ENCODE measurements at places on chromosomes 1 and 21.
A peak's percentile ranks its signal among the peaks of the same experiment; 100 is the strongest.

DNA sequence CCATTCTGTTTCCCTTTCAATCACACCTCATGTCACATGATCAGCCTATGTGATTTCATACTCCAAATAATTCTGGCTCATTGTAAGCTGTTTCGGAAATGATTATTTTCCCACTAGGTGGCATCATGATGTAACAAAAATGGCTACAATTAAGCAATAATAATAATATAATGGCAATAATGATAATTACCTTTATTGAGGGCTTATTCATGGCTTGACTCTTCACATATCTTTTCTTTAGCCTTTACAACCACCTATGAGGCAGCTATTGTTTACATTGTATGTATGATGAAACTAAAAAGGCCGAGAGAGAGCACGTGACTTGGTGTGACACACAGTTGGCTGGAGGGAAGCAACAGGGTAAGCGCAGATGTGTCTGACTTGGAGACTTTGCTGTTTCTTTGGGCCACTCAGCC lies 12.5 kb upstream of the KPRP start:
- DNase-seq, result peak; percentile 18

- DNase-seq, result no peak
Observed at GRCh38 chr21:37835481-37835880, 80.8 kb downstream of the KCNJ6 start.

DNA sequence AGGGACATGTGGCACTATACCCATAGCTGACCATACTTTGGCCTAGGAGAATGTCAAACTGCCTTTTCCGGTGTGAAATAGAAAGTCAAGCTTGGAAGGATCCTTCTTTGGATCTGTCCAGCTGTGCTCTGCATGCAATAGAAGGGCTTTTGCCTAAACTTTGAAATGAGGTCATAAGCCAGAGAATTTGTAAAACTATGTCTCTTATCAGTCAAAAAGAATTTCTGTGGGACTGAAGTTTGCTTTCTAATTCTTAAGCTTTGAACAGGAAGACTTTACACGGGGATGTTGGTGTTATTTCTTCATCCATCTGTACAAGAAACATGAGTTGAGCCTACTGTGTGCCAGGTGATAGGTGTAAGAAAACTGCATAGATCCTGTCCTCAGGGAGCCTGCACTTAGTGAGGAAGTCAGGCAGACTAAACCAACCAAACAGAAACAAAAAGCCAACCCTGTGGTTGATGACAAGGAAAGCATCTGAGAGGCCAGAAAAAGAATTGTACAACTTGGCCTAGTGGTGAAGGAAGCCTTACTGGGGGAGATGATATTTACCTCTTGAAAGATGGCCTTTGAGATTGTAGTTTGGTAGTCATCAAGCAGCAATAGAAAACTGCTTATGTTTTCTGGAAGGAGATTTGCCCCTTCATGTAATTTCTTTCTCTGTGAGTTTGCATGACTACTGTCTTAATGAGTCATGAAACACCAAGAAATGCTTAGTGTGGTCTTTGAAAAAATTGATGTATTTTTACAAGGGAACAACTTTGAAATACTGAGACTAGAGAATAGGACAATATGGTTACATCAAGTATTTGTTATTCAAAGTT lies 24.8 kb downstream of the TGFB2 start:
- no peak for DNase-seq

- DNase-seq, result no peak
Observed at GRCh38 chr21:41769933-41770332, 3.1 kb upstream of the RIPK4 start.

GRCh38 chr1:54701996-54702395 lies 13.7 kb upstream of the TTC4 start:
- DNase-seq, result no peak

GRCh38 chr21:42513151-42513984 lies at the start of gene SLC37A1:
SLC37A1 (plus strand) TSS chr21:42513852; CDS start chr21:42518455, 4,603 bp downstream.
- DNase-seq, result peak; percentile 42

DNA sequence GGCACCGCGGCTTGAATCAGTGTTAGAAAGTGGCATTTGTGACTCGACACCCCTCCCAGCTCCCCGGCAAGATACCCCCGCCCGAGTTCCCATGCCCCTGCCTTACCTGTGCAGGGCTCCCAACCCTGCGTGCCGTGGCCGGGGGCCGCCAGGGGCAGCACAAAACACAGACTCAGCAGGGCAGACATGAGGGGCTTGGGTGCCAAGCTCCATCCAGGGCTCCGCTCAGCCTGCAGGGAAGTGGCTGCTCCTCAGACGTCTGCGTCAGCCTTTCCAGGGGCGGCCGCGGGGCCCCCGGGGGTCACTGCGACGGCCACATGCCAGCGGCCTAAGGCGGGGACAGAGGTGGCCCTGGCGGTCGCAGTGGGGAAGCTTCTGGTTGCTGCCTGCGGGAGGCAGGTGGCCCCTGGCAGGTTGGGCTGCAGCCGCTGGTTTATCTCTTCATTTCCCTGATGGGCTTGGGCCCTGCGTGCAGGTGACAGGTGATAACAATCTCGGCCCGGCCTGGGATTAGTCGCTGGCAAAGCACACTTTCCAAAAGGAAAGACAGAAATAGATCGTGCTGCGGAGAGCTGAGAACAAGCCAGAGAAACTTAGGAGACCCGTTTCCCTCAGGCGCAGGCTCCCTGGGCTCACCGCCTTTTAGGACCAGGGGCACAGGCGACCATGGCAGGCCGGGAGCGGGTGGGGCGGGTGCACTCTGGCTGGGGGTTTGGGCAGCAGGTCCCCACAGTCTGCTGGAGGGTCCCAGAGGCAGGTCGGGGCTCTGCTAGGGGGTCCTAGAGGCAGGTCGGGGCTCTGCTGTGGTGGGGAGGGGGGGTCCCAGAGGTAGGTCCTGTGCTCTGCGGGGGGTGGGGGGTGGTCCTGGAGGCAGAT lies at the start of gene TSPEAR:
Gene TSPEAR, minus strand, starts transcription at position 246 of the 876 bp plus-strand sequence. Its CDS starts 58 bp downstream, at position 188.
- no peak for DNase-seq

GRCh38 chr1:2966449-2967328 lies 54.6 kb upstream of the ACTRT2 start:
- no peak for DNase-seq

- no peak for DNase-seq
Observed at GRCh38 chr1:245409341-245410195, 254.8 kb downstream of the KIF26B start.

- peak; percentile 57 for DNase-seq
Observed at GRCh38 chr1:30731806-30732276, 8.5 kb upstream of the MATN1 start.

GRCh38 chr1:44640200-44640853 lies 34.0 kb downstream of the TMEM53 start:
- DNase-seq, result no peak

- no peak for DNase-seq
Observed at GRCh38 chr1:21522525-21523038, 13.4 kb downstream of the ALPL start.

- no peak for DNase-seq
Observed at GRCh38 chr1:178921499-178921898, 50.6 kb upstream of the ANGPTL1 start.

GRCh38 chr1:50328552-50328951 lies 94.7 kb downstream of the DMRTA2 start:
- no peak for DNase-seq

- DNase-seq, result peak; percentile 2
Observed at GRCh38 chr1:166432655-166433054, 265.9 kb upstream of the FAM78B start.

DNA sequence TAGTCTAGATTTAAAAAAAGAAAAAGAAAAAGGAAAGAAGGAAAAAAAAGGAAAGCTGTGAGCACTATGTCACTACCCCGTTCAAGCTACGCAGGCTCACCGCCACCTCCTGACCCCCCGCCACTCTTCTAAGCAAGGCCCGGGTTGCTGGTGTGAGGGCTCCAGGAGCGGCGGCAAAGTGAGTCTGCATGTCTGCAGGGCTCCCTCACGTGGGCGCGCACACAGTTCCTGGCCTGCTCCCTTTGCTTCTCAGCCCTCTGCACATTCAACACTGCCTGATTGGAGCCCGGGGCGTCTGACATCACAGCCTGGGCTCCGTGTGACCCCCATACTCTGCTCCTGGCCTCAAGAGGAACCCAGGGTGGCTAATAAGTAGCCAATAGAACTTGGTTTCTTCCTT lies 81.4 kb upstream of the TLR5 start:
- no peak for DNase-seq

DNA sequence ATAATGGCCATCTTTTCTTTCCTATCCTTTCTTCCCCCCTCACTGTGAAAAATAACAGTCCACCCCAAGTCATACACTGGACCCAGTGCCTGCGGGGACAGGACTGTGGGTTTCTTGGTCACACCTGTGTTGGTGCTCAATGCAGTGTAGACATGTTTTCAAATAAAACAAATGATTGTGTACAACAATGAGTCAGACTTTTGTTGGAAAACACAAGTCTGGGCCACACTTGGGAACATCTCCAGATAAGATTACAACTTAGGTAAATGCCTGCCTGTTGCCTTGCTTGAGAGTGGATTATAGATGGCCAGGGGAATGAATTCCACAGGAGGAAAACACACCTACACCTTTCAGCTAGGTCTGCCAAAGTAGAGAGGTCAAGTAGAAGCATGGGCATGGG lies 34.1 kb downstream of the PDPN start:
- DNase-seq, result no peak

DNA sequence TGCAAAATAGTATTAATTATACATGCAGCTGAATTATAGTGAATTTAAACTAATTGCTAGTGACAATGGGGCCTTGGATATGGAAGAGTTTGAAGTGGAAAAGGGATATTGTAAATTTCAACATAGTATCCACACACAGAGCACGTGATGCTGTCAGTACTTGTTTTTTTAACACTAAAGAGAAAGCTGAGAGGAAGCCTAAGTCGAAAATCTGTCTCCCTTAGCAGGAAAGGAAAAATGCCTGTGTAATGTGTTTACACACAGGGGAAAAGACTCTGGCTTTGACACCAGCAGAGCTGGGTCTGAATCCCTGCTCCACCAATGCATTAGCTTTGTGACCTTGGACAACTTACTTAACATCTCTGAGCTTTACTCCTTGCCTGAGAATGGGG lies 42.6 kb downstream of the PCSK9 start:
- no peak for DNase-seq

- no peak for DNase-seq
Observed at GRCh38 chr1:221161571-221162041, 282.4 kb downstream of the HLX start.

DNA sequence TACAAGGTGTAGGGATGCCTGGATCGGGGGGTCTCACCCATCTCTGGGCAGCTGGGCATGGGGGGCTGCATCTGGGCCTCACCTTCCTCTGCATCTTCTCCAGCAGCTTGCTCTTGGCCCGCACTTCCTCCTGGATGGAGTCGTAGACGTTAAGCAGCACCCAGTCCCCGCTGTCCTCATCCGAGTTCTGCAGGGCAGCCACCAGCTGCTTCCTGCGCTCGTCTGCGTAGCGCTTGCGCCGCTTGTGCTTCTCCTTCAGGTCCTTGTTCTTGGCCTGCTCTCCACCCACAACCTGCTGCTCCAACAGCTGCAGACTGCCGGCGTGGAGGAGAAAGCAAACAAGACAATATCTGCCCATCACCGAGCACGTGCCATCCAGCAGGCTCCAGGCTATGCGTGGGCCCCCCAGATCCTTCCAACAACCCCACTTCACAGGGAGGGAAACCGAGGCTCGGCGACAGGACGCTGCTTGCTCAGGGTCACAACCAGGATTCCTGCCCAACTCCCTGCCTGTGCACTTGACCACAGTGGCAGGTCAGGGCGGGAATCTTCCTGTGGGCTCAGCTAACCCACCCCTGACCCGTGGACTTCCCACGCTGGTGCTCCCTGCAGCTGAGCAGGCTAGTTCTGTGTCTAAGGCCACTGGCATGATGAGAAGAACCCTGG lies 21.5 kb upstream of the DDOST start:
- no peak for DNase-seq

- no peak for DNase-seq
Observed at GRCh38 chr1:118249641-118250040, 64.6 kb upstream of the SPAG17 start.

- DNase-seq, result no peak
Observed at GRCh38 chr1:233512538-233512937, 101.4 kb upstream of the KCNK1 start.

DNA sequence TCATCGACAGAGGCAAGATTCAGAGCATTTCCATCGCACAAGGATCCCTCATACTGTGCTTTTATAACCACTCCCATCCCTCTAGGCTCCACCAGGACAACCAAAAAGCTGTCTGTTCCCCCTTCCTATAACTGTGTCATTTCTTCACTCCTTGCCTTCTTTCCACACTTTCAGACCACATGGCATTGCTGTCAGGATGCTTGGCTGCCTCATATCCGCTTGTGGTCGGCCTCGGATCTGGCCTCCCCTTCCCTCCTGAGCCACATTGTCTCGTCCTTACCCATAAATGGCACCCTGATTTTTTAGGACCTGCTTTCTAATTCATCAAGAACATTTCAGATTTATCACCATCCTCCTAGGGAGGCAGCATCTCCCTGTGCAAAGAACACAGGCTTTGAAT lies 80.5 kb downstream of the HIVEP3 start:
- DNase-seq, result no peak

DNA sequence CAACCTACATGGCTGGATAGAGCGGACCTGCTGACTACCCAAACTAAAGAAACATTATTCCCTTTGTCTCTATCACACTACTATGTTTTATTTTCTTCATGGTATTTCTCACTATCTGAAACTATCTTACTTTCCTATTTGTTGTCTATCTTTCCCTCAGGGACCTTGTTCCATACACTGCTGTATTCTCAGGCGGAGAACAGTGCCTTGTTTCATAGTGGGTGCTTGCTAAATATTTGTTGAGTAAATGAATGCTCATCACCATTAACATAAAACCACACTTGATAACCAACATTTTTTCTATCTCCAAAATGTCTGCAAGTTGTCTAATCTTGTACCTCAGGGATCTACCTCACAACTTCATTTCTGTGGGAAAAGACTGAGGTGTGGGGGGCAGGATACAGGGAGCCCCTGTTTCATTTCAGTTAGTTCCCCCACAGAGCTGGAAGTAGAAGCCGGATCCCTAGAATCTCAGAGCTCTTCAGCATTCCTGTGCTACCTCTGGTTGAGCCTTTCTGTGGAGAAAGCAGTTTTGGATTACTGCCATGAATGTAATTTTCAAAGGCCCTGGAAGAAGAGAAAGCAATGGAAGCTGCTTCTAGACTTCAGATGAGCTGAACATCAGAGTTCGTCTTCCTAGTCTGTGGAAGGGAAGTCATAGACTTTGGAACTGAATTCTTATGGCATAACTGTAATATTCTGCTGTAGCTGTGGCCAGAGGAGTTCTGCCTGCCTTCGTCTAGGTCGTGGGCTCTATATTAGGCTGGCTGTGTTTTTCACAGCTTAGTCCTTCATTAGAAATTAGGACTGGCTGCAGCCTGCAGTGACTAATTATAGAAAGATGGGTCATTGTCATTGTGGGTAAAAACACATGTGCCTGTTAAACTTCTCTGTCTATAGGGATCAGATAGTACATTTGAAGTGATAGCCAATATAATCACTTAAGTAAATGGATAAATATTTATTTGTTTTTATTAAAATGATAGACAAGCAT lies 293.2 kb upstream of the SGIP1 start:
- DNase-seq, result no peak

Measured in hematopoietic multipotent progenitor cell treated with erythropoietin and hydrocortisone succinate and interleukin-3 and kit ligand, for 6 days (in vitro differentiated cells).